ENCODE measurements at places on chromosomes 13 and 19.

- DNase-seq: no peak
These were observed 642 bp downstream of the PSG8 start for GRCh38 chr19:42764836-42765235.

DNA sequence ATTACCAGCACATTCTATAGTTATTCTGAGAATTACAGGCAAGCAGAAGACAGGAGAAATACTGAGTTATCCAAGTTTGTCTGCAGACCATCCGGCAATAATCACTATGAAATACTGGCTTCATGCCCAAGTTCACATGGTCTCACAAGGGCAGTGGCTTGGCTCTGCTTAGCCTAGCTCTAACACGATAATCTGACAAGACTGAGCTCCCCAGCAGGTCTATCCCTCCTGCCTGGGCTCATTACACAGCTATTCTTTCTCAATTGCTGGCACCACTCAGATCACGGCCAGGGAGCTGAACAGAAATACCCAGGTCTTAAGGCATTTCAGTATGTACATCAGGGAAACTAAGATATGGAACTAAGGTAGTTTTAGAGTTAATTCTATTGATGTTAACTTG is 361.6 kb upstream of the PCDH20 start:
- DNase-seq: no peak

DNA sequence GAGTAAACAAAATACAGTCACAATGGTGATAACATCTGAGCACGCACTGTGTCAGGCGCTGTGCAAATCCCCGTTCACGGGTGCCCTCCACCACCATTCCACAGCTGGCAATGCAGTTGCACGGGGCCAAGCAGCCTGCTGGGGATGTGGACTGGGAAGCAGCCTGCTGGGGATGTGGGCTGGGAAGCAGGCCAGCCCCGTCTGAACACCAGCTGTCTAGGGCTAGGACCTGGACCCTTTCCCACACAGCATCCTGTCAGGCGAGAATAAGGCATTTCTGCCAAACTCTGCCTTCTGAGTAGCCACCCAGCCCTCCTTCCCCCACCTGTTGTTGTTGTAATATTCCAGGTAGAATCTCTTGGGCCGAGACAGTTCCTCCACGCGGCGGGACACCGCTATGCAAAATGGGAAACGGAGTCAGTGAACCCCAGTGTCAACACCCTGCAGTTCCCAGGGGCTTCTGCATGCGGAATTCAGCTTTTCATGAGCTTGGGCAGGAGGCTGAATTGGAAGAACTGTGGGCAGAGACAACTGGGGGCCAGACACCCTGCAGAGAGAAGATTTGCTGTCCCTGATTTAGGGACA is 27.8 kb upstream of the MIER2 start:
- no peak for DNase-seq

DNA sequence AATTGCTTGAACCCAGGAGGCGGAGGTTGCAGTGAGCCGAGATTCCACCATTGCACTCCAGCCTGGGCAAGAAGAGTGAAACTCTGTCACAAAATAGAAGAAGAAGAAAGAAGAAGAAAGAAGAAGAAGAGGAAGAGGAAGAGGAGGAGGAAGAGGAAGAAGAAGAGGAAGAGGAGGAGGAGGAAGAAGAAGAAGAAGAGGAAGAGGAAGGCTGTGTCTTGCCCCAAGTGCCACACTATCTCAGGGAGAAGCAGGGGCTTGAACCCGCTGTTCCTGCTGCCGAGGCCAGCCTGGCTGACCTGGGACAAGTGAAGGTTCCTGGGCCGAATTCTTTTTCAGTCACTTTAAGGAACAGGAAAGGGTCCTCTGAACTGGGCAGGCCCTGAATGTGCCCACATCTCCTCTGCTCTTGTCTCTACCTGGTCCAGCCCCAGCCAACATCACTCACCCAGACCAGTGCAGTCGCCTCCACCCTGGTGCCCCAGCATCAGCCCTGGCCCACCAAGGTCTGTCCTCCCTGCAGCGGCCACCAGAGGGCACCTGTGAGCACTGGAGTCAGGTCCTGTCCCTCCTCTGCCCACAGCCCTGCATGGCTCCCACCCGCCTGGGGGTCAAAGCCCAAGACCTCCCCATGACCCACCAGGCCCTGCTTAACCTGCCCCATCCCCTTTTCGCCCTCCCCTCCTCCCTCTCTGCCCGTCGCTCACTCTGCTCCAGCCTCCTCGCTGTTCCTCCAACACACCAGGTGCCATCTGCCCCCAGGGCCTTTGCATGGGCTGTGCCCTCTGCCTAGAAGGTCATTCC is 20.0 kb downstream of the TICAM1 start:
- peak; percentile 84 for DNase-seq

- DNase-seq: no peak
These were observed 10.5 kb upstream of the SMG9 start for GRCh38 chr19:43765109-43765876.

DNA sequence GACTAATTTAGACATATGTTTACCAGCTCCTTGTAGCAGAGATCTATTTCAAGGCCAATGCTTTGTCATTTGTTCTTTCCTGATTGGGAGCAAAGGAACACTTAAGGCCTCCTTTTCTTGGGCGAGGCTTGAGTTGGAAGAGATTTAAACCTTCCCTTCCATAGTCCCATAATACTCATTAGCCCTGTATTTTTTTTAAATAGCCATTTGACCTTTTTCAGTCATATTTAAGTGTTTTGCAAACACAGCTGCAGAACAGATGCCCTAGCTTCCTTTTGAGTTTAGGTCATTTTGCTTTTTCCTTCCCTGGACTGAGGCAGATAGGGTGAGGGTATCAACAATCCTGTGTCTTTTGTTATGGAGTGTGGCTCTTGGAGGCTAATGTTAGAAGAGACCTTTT is 198.3 kb downstream of the NBEA start:
- no peak for DNase-seq

- no peak for DNase-seq
These were observed 24.2 kb downstream of the PCDH20 start for GRCh38 chr13:61391426-61391825.

DNA sequence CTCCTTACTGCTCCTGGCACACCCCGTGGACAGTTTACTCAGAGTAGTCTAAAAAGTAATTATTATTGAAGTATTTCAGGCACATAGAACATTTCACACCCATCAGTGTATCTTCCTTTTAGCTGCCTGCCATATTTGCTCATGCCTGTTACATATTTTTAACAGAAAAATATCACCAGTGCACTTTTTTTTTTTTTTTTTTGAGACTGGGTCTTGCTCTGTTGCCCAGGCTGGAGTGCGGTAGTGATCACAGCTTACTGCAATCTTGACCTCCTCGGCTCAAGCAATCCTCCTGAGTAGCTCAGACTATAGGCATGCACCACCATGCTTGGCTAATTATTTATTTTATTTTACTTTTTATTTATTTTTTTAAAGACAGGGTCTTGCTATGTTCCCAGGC is 40.7 kb upstream of the GPI start:
- DNase-seq: no peak

DNA sequence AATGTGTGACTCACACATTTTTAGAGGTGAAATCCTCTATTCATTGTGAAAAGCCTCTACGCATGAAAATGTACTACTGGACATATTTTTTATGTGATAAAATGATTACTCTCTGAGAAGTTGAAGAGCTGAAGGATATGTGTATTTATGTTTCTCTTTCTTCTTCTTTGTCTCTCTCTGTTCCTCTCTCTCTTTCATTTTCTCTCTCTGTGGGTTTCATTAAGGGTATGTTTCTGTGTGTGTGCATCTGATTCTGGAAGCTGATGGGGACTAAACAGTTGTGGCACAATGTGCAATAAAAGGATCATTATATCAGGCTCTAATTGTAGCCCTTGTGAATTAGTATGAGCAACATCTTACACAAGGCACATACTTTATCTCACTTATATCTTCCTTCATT is 867.7 kb downstream of the PCDH9 start:
- DNase-seq: no peak

- no peak for DNase-seq
These were observed 124.0 kb downstream of the STOML3 start for GRCh38 chr13:38866649-38867048.

DNA sequence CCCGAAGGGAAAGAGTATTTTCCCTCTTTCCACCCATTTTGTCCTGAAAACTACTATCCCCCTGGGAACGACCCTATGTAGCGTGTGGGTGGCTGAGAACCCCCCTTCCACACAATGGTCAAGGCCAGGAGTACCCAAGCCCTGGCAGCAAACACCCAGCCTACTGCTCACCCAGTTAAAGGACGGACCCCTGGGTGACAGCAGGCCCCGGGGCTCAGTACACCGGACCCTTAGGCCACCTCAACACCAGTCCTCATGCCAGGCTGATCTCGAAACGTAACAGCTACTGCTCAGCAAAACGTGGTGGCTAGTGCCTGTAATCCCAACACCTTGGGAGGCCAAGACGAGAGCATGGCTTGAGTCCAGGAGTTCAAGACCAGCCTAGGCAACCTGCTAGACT is 1.4 kb downstream of the ANKRD27 start:
- no peak for DNase-seq

GRCh38 chr13:101917833-101918661 is 465.6 kb downstream of the ITGBL1 start:
- no peak for DNase-seq

DNA sequence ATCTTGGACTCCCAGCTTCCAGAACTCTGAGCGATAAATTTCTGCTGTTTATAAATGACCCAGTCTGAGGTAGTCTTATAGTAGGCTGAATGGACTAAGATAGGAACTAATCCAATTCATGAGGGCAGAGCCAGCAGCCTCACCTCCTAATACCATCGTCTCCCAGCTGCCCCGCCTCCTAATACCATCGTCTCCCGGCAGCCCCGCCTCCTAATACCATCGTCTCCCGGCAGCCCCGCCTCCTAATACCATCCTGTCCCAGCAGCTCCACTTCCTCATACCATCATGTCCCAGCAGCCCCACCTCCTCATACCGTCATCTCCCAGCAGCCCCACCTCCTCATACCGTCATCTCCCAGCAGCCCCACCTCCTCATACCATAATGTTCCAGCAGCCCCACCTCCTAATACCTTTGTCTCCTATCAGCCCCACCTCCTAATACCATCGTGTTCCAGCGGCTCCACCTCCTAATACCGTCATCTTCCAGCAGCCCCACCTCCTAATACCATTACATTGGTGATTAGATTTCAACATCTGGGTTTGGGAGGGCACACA is 2.4 kb upstream of the ARGLU1 start:
- no peak for DNase-seq

DNA sequence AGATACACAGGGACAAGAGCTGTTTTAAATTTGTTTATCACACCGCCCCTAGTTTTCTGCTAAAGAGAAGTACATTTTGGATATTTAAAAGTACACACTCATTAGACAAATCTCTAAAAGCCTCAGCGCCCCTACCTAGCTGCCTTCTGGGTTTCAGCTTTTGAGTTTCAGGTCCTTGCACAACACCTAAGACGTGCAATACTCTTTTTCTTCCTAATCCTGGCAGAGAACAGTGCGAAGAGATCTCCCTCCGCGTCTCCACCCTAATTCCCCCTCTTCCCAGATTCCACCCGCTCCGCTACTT is 421 bp upstream of the KLF5 start:
- DNase-seq: no peak

GRCh38 chr13:40617801-40618356 is 48.6 kb downstream of the FOXO1 start:
- no peak for DNase-seq

GRCh38 chr13:24023073-24023472 is 125.8 kb upstream of the C1QTNF9B start:
- no peak for DNase-seq

DNA sequence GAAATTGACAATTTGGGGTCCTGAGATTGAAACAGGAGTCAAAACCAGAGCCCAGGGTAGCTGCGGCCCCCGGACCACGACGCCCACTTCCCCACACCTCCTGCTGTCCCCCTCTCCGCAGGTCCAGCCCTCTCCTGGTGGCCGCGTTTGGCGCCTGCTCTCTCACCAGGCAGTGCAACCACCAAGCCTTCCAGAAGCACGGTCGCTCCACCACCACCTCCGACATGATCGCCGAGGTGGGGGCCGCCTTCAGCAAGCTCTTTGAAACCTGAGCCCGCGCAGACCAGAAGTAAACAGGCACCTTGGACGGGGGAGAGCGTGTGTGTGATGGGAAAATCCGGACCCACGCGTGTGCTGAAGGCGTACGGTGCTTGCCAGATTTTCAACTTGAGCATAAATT is 22.9 kb downstream of the NAXD start:
- DNase-seq: no peak

GRCh38 chr19:4889034-4889815 is 13.5 kb downstream of the ARRDC5 start:
- no peak for DNase-seq

- DNase-seq: no peak
These were observed 509.5 kb downstream of the GPC6 start for GRCh38 chr13:93736081-93736480.

- no peak for DNase-seq
These were observed 47.8 kb downstream of the UBL3 start for GRCh38 chr13:29802621-29803020.

DNA sequence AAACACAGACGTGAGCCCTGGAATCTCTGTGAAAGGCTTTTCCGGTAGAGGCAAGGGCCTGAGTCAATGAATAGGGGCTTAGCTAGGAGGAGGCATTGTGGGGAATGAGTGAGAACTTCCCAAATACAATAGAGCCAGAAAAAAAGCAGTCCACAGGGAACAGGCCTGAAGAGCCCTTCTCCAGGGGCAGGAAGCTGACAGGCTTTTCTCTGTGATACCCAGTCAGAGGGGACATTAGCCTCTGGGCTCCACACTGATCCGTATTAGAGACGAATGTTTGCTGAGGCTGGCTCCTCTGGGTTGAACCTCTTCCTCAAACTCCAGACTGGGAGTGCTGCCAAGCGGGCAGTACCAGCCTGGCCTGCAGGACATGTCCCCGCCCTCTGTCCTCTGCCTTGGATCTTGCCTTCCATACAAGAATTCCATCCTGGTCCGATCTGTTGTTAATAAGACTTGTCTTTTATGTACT is 2.3 kb downstream of the DHRS12 start:
- no peak for DNase-seq

- DNase-seq: no peak
These were observed 83.1 kb downstream of the TNFSF13B start for GRCh38 chr13:108352599-108352998.

- no peak for DNase-seq
These were observed 3.1 kb upstream of the JSRP1 start for GRCh38 chr19:2259336-2259735.

DNA sequence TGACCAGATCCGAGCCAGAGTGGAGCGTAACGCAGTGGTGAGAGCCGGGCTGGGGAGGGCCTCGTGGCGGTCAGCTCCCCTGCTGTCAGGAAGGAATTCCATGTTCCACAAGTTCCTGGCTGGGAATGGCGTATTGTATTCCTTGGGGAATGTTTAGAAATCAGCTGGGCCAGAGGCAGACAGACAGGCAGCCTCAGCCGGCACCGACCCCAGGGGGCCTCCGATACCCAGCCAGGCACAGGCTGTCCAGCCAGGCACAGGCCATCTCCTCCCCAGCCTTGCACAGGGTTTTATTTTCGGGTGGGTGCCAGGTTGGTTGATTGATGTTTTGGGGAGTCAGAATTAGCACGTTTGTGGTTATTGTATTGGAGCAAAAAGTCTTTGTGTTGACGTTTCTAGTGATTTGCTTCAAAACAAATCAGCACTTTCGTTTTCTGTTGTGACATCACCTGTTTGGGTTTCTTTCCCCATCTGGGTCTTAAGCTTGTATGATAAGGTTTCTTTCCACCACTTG is 126.6 kb upstream of the MCF2L start:
- DNase-seq: no peak

GRCh38 chr13:33884531-33885220 is 66.7 kb downstream of the RFC3 start:
- DNase-seq: no peak

- DNase-seq: peak; percentile 87
These were observed 2.1 kb upstream of the HOOK2 start for GRCh38 chr19:12777217-12778016.

GRCh38 chr13:78712831-78713230 is 53.9 kb upstream of the OBI1 start:
- DNase-seq: no peak

GRCh38 chr19:7670150-7670783 is 1.4 kb downstream of the RETN start:
- DNase-seq: no peak
